Hindlimb muscle (tissue), 1 donor: ENCODE measurements at places on chromosomes 5 and 9. TPM values are rescaled to one million over a fixed set of nuclear protein-coding genes. Genes with fewer than 3 reads are reported as not detected.
A peak's percentile ranks its signal among the peaks of the same experiment; 100 is the strongest.

DNA sequence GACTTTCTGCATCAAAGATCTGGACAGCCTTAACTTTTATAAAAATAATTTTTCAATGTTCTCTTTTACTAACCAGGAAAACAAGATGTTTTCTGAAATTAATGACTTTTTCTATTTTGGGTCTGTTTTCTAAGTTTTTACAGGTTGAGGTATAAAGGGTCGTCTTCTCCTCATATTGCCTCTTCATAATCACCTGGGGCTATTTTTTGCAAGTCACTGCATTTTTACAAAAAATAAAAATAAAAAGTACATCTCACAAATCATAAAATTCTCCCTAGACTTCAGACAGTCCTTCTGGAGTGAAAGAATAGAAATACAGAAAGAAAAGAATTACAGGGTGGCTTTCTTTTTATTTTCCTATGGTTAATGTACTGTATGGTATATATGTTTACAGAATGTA is 168.5 kb downstream of the PALM2AKAP2 start:
- no peak for DNase-seq

The PCDHGC4 gene
- polyA plus RNA-seq = 1.7 TPM

GRCh38 chr5:133455676-133456075 is 156.7 kb downstream of the FSTL4 start:
- DNase-seq = no peak

- DNase-seq = no peak
Observed at GRCh38 chr9:135582541-135582940, 21.0 kb downstream of the PAEP start.

- no peak for DNase-seq
Observed at GRCh38 chr5:69000216-69000919, 93.4 kb upstream of the SLC30A5 start.

DNA sequence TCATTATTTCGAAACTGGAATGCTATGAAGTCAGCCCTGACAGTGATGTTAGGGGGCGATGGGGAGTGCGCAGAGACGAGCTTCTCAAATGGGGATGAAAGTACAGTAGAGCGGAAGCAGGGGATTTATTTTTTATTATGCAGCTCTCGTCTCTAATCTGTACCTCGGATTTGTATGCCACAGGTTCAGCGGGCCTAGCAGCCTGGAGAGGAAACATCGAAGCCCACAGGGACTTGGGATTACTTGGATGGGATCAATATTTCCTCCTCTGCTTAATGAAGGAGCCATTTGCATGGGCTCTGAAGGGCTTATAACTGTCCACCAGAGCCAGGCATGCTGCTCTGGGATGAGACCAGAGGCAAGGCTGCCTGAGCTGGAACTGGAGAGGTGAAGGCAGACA is 133.5 kb upstream of the RAPGEF1 start:
- DNase-seq = no peak

The SLC25A48 gene
- 0.43 TPM for polyA plus RNA-seq

The OSMR gene
- polyA plus RNA-seq = 10.5 TPM

GRCh38 chr5:59484618-59485017 is 408.9 kb downstream of the PDE4D start:
- no peak for DNase-seq

DNA sequence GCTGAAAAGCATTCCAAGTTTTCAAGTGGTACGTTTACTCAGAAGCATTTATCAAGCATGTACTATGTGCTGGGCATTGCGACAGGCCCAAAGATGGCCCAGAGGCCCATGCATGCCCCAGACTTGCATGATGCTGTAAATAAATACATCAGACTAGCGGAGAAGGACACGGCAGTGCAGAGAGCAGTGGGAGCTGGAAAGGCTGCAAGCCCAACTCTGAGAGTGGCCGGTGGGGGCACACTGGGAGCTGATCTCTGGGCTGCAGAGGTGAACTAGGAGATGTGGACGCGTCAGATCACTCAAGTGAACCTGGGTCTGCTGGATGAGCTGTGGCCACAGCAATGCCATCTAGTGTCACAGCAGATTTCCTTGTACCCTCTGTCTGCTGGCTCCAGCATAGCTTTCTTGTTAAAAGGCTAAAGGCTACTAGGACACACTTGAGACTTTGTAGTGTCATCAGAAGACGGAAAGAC is 246.9 kb downstream of the FANCC start:
- DNase-seq = no peak

The THBS4 gene
- polyA plus RNA-seq = 116 TPM

- DNase-seq = no peak
Observed at GRCh38 chr5:850511-851006, at the start of gene ZDHHC11. ZDHHC11 (minus strand) TSS chr5:850986; CDS start chr5:850602, 384 bp downstream.

The FBP2 gene
- polyA plus RNA-seq = 86.4 TPM

DNA sequence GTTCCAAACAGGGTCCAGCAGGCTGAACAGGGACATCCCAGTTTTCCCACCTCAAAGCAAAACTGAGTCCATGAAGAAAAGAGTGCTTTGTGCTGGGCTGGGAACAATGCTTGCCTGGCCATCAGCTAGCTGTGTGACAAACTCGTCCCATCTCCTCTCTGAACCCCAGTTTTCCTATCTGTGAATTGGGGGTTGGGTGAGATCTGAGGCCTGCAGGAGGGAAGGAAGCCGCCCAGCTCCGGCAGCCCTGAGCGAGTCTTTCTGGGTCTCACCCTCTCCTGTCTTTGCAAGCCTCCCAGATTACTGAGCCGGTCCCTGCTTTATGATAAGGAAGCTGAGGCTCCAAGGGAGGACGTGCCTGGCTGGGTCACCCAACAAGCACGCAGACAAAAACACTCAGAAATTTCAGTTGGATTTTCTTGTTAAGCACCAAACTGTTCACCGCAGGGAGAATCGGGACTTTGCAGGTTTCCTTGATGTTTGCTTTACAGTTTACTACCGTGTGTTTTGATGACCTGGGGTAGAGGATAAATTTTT is 82.6 kb upstream of the LMX1B start:
- DNase-seq = no peak

DNA sequence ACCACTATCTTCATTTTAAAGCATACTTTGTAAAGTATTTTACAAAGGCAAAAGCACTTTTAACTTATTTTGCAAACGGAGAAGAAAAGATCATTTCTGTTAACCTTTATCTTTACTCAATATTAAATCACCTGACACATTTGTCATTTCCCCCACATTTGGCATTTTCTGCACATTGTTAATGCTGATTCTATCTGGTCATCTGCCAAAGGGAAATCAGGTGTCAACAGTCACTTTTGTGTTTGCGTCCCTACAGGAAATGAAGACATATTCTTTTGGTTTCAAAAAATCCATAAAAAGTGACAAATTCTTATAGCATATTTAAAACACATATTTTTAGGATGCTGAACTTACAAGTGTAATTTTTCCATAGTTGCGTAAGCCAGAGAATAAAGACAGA is 191.3 kb upstream of the TMEM161B start:
- DNase-seq = no peak

DNA sequence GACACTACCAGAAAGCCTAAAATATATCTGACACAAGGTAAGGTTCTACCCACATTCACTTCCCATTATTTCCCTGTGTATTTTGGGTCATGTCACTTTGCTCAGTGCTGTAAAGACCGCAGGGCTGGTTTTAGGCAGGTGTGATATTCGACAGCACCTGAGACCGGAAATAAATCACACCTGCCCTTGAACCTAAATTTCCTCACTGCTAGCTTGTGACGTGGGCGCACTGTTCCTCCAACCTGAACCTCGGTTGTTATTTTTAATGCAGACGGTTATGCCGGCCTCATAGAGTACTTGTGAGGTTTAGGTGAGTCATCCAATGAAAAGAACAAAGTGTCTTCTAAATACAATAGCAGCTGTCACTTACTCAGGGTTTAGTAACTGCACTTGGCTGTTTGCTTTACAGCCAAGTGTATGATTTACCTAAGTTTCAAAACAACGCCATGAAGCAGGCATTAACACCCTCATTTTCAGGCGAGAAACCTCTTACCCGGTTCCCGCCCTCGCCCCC is 20.7 kb upstream of the ZNF782 start:
- no peak for DNase-seq

- DNase-seq = no peak
Observed at GRCh38 chr5:33808699-33809098, 83.1 kb downstream of the ADAMTS12 start.

GRCh38 chr5:160463740-160464465 is 42.2 kb downstream of the PTTG1 start:
- DNase-seq = no peak

- DNase-seq = no peak
Observed at GRCh38 chr5:157951673-157952373, 92.9 kb upstream of the CLINT1 start.

The PAEP gene
- not detected for polyA plus RNA-seq

DNA sequence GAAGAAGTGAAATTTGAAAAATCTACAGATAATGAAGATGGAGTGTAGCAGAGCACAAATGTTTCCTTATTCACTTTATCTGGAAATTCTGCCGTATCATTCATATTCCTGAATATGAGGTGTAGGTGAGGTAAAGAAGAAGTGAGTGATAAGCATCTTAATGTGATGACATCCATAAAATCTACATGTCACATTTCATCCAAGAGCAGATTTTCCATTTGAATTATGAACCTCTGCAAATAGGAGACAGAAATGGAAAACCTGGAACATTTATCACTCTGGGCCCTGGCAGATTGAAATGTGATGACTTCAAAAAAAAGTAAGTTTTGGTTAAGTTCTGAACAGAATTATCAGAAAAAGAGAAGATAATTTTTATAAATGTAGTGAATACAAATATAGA is 240.2 kb downstream of the CDH12 start:
- no peak for DNase-seq

DNA sequence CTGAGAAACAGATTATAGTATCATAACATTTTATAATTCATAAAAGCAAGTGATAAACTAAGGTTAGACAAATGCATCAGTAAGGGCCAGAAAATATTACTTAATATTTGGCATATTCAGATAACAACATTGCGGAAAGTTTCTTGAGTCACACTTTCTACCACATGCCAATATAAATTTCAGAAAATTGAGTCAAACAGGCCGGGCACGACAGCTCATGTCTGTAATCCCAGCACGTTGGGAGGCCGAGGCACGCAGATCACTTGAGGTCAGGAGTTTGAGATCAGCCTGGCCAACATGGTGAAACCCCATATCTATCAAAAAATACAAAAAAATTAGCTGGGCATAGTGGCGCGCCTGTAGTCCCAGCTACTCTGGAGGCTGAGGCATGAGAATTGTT is 47.1 kb downstream of the SLC38A9 start:
- DNase-seq = no peak

DNA sequence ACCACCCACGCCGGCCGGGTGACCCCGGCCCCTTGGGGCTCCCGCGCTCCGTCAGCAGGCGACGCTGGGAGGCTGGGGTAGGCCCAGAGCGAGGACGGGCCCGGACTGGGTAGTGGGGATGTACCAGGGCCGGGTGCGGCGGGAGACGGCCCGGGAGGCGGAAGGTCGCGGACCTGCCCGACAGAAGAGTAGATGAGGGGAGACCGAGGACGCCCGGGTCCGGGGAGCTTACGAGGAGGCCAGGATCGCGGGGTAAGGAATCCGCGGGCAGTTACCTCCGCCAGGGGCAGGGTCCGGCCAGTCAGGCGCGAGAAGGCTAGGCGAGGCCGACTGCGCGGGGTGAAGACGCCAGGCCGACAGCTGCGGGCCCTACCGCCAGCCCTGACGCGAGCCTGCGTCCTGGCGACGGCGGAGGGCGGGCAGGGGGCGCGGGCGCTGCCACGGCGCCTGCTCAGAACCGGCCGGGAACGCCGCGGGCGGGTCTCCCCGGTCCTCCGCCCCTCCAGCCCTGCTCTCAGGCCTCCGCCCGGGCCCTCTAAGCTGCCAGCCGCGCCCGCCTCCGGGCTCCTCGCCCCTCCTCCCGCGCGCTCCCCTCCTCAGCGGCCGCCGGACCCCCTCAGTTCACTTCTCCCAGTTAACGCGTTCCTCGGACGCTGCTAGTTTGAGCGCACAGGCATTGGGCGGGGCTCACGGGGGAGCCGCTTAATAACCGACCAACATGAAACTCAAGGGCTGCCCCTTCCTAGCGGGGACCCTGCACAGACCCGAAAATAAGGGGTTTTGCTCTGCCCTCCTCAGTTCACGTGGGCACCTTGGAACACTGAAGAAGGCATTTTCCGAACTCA is at the start of gene CPLANE1:
CPLANE1 (minus strand) TSS at position 407 of the 845 bp plus-strand sequence. CDS start 1,678 bp downstream, outside the sequence.
- peak; percentile 90 for DNase-seq

The PDE8B gene
- 2.4 TPM for polyA plus RNA-seq

- no peak for DNase-seq
Observed at GRCh38 chr5:37417347-37417746, 38.2 kb downstream of the WDR70 start.

DNA sequence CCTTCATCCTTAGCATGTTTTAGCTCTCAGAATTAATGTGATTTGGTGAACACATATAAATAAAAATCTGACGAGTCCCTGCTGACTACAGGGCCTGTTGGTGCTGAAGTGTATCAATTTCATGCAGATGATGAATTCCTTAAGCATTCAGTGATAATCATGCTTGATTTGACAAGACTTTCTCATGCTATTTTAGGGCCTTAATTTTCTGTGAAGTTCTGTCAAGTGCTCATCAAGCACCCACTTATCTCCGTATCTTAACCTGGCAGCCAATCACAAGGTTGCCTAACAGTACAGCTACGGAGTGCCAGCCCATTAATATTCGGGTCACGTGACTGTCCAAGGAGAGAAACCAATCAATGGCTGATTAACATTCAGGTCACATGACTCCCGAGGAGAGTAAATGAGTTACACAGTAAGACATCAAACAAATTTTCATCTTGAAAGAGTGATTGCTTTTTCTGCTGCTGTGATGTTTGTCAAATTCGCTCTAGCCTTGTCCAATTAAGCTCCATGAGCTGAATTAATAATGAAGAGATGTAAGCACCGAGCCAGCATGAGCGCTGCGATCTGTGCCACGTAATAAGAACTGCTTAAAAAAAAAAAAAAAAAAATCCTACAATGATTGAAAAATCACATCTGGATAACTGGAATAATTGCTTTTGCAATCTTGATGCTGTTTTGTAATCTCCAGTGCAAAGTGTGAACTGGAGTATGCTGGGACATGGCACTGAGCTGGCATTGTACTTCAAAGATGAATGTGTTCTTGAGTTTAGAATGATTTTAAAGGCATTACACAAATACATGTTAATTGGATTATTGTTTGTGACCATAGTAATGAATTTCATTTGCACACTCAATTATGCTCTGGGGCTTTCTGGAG is 104.3 kb upstream of the SPATA31D4 start:
- DNase-seq = no peak

The LEAP2 gene
- polyA plus RNA-seq = 2.6 TPM

The NR5A1 gene
- polyA plus RNA-seq = not detected

The ANKRD18B gene
- polyA plus RNA-seq = 0.08 TPM

GRCh38 chr5:123124859-123125595 is 36.0 kb downstream of the PRDM6 start:
- DNase-seq = peak; percentile 64

GRCh38 chr5:62306323-62306895 is 403 bp downstream of the KIF2A start:
- DNase-seq = no peak

- DNase-seq = no peak
Observed at GRCh38 chr9:34333836-34334235, 4.5 kb downstream of the NUDT2 start.

The CAST gene
- polyA plus RNA-seq = 119 TPM

DNA sequence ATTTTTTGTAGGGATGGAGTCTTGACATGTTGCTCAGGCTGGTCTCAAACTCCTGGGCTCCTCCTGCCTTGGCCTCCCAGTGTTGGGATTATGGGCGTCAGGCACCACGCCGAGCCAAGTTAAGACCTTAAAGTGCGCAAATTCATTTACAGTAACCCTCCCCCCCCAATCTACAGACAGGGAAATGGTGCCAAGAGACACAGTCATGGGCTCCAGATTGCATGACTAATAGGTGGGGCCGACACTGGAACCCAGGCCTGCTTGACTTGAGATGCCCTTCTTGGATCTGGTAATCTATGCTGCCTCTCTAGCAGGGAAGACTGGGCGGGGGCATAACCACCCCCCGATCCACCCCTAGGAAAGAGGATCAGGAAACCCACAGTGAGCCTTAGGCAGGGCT is 19.5 kb downstream of the TTF1 start:
- no peak for DNase-seq

The OMD gene
- 2.7 TPM for polyA plus RNA-seq
